ENCODE measurements at places on chromosomes 5 and 9.

- DNase-seq, result no peak
Measured at GRCh38 chr5:9537223-9538141, 8.4 kb downstream of the SEMA5A start.

- peak; percentile 33 for DNase-seq
Measured at GRCh38 chr9:5629312-5630080, 589 bp downstream of the RIC1 start.

DNA sequence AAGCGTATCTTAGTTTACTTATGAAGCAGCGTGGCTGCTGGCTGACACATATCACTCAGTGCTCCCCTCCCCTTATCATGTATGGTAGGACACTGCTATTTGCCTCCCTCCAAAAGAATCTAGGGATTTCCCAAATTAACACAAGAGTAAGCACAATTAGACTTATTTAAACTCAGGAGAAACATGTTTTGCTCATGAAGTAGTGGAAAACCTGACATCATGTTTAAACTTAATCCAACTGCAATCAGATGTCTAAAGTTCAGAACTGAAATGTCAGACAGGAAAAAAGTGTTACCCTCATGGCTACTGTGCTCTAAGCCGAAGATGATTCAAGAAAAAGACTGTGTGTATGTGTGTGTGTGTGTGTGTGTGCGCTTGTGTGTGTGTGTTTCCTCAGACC, 324.1 kb upstream of the TNC start:
- peak; percentile 19 for DNase-seq

- DNase-seq, result no peak
Measured at GRCh38 chr9:74920944-74921626, 31.6 kb downstream of the C9orf40 start.

DNA sequence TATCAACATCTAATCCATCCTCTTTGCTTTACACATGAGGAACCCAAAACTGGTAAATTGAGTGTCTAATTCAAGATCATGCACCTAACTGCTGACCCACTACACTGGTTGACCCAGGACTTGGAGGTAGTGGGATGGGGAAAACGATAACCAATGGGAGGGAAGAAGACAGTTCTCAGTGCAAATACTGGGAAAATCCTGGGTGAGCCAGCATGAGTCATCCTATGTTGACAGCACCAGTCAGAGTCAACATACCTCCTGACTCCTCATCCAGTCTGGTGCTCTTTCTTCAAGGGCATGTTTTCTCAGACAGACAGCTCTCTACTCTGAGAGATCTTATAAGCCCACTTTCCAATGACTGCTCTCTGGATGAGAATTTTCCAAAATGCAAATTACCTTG, 232.8 kb upstream of the PTGER4 start:
- DNase-seq, result peak; percentile 48

DNA sequence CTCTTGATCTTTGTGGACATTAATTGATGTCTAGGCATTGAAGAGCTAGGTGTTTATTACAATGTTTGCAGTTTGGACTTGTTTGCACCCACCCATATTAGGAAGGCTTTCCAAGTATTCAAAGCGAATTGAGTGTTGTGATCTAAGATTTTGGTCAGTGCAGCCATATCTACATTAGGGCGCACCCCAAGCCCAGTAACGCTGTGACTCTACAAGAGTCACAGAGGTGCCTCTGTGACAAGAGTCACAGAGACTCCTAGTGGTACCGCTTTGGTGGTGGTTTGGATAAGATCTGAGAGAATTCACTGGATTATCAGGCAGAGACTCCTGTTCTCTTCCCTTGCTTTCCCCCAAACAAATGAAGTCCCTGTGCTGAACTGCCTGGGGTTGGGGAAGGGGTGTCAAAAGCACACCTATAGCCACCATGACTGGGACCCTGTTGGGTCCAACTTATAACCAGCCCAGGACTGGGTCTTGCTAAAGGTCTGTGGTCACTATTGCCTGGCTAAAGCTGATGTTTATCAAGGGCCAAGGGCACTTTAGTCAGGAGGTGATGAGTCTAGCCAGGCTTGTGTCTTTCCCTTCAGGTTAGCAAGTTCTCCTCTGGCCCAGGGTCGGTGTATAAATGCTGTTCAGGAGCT, 114.1 kb upstream of the RIOK2 start:
- peak; percentile 32 for DNase-seq

DNA sequence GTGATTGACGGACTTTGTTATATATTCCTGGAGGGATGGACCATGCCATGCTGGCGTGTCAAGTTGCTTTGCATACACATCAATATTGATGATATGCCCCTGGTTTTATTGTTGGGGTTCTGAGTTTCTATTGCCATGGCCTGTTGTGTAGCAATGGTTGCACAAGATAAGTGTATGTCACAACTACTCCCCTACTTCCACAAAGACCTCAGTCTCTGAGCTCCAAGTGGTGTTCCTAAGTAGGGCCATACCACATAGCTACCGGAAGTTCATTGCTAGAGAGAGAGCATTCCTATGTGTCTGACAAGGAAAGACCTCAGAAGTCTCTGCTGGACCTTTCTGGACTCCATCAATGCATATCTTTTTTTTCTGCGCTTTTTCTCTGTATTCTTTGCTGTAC, 19.8 kb downstream of the TXNDC8 start:
- no peak for DNase-seq

DNA sequence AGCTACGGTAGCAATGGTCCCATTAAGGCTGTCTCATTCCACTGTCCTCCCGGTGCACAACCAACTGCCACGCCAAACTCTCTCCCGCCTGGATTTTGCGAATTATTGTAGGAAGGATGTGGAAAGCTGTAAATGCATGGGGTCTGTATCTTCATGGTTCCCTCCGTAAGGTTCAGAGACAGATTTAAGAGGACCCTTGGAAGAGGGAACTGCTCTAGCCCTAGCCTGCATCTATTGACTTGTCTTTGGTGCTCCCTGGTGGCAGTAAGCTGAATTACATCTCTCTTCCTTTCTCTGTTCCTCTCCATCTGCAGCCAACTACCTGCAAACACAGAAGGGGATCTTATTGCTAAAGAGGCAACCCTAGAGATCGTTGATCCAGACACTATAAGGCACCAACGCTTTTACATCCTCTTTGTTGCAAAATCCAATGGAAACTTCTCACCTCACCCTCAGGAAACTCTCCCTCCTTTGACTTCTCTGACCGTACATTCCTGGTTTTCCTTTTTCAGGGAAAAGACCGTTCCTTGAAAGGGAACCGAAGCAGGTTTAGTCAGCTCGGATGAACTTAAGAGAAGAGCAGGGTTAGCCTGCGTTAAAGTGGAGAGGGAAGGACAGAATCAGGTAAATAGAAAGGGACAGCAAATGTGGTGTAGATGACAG, 11.9 kb downstream of the CAPSL start:
- peak; percentile 77 for DNase-seq

- DNase-seq, result no peak
Measured at GRCh38 chr9:37399336-37399735, 23.2 kb upstream of the GRHPR start.

- no peak for DNase-seq
Measured at GRCh38 chr9:124290053-124290591, 32.4 kb downstream of the NEK6 start.

- no peak for DNase-seq
Measured at GRCh38 chr5:2370626-2371418, 380.7 kb downstream of the IRX2 start.

GRCh38 chr5:141914199-141914743, 9.4 kb upstream of the DELE1 start:
- no peak for DNase-seq

DNA sequence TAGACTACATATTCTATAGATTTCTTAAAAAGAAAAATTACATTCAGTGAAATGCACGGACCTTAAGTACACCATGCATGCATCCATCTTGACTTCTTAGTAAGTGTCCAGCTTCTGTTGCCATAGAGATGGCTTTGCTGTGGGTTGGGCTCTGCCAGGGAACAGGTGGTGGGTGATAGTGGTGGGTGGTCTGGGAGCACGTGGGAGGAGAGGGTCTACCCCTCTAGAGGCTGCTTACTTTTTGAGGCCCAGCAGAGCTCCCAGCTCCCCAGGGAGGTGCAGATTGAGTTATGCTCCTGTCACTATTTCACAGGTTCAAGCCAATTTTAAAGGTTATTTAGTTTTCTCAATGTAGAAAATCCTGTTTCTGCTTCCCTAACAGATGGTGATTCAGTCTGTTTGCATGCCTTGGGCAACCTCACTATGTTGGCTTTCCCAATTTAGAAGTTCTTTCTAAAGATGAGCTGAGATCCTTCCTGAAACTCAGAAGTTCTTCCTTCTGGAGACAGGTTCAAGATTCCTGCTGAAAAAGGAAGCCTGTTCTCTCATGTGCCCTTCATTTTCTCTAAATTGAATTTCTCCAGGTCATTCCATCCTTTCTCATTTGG, 107.4 kb upstream of the LHFPL2 start:
- DNase-seq, result no peak

DNA sequence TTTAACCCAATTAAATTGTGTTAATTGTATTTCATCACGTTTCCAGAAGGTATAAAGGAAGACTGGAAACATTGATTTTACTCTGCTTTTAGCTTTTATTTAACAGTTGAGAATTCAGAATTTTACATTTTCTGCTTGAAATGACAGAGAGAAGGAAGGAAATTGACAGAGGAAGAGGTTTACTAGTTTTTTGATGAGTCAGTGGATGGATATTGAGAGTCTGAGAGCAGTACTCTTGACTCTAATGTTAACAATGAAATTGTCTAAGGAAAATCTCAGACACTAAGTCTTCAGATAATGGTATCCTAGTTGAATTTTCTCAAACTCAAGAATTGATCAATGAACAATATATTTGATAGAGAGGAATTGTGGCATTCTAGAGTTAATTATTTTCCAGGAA, 60.6 kb downstream of the IPO11 start:
- DNase-seq, result no peak

GRCh38 chr5:42168091-42168670, 243.1 kb downstream of the FBXO4 start:
- DNase-seq, result peak; percentile 45

GRCh38 chr5:31664566-31664965, 25.6 kb downstream of the PDZD2 start:
- DNase-seq, result peak; percentile 13

DNA sequence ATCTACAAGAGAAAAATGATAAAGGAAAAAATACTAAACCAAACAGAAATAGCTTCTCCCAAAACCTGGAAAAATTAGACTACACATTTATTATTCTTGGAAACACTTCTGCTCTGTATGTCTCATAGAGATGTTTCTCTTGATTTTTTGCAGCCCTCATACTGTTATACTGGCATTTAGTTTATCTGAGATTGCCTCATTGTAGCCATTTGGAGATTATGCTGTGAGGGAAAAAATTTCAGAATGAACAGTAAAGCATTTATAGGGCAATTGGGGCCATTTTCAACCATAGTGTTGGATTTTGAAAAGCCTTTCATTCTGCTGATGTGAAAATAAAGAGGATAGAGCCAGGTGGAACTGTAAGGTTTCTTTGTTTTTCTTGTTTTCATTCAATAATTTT, 441.8 kb upstream of the RIOK2 start:
- peak; percentile 38 for DNase-seq

- peak; percentile 54 for DNase-seq
Measured at GRCh38 chr5:138488481-138488945, 23.2 kb downstream of the EGR1 start.

- no peak for DNase-seq
Measured at GRCh38 chr5:52777186-52777585, 10.5 kb upstream of the ITGA1 start.
